Effector memory CD4-positive, alpha-beta T cell (primary cell): ENCODE measurements at places on chromosomes 3 and 15.

- DNase-seq: no peak
Observed at GRCh38 chr3:46349484-46350261, 4.2 kb upstream of the CCR2 start.

DNA sequence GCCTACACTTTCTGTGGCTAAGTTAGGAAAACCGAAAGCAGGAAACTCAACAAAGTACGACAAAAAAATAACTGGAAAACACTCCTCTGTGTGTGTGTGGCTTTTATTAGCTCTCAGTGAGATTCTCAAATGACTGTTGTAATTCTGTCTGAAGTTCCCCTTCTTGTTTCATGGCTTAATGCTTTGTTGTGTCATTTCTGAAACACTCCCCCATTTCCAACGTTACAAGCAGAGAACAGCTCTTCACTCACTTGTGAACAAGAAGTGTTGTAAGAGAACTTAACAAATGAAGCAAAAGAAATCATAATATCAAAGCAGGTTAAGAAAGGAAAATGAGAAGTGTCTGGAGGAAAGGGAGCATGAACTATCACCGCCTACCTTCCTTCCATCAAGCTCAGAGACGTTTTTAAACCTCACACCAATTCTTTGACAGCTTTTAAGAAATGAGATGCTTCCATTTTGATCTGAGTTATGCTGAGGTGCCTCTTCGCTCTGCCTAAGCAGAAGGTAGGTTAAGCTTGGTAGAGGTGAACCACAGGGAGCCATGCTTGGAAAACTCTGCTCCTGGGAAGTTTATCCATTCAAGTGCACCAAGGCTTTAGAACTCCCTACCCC lies 12.4 kb upstream of the SEC62 start:
- DNase-seq: no peak

DNA sequence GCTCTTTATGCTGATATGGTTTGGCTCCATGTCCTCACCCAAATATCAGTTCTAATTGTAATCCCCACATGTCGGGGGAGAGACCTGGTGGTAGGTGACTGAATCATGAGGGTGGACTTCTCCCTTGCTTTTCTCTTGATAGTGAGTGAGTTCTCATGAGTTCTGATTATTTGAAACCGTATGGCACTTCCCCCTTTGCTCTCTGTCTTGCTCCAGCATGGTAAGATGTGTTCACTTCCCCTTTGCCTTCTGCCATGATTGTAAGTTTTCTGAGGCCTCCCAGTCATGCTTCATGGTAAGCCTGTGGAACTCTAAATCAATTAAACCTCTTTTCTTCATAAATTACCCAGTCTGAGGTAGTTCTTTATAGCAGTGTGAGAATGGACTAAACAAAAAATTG lies 107.6 kb downstream of the IMPG2 start:
- no peak for DNase-seq

DNA sequence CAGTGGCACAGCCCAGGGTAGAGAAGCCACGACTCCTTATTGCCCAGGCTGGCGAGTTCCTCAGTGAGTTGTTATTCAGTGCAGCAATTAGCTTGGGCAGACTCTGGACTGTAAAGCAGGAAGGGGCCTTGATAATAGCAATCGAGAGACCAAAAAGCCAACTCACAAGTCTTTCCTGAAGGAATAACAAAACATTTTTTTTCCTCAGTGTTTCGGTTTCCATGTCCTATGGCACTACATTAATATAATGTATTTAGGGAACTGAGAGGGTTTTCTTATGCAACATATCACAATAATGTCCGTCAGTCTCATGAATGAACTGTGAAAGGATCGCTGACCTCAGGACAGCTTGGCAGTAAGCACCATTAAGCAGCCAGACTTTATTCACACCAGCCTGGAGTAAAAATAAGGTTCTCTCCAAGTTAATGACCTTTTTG lies 248.9 kb upstream of the TBL1XR1 start:
- DNase-seq: no peak

GRCh38 chr3:3447641-3448040 lies 268.1 kb upstream of the CRBN start:
- DNase-seq: no peak

DNA sequence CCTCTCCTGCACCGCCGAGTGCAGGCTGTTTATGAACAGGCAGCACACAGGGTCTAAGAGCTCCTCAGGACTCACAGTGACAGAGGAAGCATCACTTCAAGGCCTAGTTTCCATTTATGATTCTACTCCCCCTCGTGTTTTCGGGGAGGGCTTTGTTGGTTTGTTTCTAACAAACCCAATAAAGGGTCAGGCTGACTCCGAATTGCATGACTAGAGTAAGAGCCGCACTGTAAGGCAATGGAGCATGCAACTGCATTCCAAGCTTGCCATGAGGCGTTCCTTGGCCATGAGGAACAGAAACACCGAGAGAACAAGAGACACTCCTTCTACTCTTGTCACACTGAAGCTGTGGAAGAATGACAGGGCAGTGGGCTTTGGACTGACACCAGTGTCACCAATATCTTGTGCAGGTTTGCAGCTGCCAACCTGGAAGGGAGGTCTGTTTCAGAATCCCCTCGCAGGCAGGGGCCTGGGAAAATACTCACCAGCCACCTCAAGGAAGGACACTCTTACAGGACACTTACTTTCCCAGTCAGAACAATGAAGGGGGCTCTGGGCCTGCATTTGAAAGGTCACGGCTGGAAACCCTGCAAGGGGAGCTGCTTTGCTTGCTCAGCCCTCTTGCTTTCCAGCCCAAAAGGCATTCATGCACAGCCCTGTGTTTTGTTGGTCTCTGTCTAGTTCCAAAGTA lies 96.8 kb downstream of the ADAMTS17 start:
- DNase-seq: no peak

- no peak for DNase-seq
Observed at GRCh38 chr3:99541181-99541580, 97.2 kb upstream of the COL8A1 start.

DNA sequence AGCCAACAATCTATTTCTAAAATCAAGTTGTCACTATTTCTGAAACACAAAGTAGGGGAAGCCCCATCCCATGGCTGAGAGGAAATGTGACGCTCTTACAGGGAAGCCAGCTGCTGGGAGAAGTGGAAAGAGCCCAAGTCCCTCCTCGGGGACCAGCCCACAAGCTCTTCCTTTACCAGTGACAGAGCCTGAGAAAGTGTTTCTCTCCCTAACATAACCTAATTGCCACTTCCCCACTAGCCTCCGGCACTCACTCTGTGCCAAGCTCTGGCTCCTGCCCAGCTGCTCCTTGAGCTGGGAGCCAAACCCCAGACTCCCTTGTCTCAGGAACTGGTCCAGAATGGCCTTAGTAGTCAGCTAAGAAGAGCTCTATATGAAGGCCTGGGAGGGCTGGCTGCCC lies 42.9 kb downstream of the TNFAIP8L3 start:
- no peak for DNase-seq

- no peak for DNase-seq
Observed at GRCh38 chr3:186330772-186331460, 31.1 kb downstream of the DGKG start.

DNA sequence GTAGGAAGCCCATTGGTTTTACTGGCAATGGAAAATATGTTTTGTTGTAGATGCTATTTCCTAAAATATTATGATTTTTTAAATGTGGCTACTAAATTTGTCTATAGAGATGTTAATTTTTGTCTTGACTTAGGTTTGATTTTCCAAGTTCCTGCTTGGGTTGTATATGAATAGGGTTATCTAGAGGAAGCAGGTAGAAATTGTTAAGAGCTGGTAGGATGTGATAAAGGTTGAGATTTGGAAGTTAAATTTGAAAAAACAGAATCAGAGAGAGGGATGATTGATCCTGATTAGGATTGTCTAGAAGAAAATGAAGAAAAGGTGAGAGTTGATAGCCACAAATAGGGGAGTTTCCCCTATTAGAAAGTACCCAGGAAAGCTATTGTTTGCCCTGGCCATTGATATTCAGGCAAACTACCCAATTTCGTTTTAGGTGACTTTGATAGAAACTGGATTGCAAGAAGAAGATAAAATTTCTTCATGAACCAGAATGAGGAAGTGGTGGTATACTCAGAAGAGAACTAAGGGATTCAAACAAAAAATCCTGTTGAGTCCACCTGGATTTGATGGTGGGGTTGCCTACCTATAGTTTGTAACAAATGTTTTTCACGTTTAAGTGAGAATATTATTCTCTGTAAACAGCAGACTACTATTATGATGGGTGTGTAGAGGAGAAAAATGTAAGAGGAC lies 91.2 kb upstream of the PHLDB2 start:
- DNase-seq: no peak

- DNase-seq: no peak
Observed at GRCh38 chr3:173770011-173770410, 372.5 kb downstream of the NLGN1 start.

- no peak for DNase-seq
Observed at GRCh38 chr3:149487598-149488197, 13.2 kb downstream of the TM4SF4 start.

DNA sequence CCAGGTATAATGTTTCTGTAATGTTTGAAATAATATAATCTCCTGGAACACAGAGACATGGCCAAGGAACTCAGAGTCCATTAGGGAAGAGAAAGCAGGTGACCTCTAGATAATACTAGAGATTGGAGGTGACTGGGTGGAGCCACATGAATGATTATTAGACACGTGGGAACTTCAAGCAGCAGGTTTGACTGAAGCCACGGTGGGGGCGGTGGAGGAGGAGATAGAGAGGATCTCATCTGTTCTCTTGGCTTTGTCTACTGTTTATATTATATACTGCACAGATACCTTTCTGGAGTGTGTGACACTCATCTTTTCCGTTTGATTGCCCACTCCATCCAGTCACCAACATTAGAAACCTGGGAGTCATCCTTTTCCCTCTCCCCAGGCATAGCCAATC lies 33.7 kb downstream of the KIF7 start:
- DNase-seq: no peak

GRCh38 chr15:46714950-46715349 lies 1002.4 kb upstream of the SEMA6D start:
- no peak for DNase-seq

DNA sequence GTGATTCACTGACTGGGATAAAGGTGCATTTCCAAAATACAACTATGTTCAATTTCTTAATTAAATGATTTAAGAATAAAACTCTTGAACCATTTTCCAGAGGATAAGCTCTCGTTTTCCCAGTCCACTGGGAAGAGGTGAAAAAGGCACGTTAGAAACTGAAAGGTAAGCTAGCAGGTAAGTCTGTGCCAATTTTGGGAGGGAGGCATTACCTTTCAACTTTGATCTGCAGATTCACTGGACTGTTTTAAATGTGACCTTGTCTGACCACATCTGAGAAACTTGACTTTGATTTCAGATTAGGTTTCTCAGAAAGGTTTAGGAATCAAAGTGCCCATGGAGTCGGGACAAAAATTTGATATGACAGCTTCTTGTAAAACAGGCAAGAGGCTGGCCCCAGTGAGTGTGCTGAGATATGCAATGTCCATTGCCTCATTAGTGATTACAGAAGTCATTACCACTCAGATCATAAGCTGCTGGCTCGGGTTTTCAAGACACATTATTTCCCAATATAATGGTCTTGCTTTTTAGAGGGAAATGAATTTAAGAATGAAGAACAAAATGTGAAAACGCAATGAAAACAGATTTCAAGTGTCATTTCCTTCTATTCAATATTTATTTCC lies 118.8 kb downstream of the ADAMTS9 start:
- no peak for DNase-seq

DNA sequence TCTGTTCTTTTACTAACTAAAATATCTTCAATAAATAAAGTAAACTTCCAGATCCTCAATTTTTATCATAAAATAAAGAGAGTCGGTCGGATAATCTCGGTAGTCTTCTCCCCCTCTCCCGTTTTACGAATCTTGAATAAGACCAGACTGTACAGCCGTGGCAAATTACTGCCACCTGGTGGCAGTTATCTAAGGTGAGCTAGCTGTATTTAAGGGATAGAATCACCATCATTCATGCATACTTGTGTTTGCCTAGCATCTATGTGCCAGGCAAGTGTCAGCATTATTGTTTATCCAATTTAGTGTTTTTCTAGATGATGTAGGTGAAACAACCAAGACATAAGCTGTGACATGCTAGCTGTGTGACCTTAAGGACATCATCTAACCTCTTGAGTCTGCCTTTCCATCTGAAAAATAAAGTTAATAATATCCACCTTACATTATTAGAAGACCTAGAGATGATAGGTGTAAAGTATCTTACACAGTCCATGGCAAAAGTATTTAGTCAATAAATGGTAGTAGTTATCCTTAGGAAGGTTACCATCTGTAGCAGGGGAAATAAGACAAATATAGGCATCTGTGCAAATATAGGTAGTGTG lies 21.3 kb downstream of the DUT start:
- no peak for DNase-seq

- no peak for DNase-seq
Observed at GRCh38 chr15:62742409-62743171, 300.0 kb upstream of the TPM1 start.

DNA sequence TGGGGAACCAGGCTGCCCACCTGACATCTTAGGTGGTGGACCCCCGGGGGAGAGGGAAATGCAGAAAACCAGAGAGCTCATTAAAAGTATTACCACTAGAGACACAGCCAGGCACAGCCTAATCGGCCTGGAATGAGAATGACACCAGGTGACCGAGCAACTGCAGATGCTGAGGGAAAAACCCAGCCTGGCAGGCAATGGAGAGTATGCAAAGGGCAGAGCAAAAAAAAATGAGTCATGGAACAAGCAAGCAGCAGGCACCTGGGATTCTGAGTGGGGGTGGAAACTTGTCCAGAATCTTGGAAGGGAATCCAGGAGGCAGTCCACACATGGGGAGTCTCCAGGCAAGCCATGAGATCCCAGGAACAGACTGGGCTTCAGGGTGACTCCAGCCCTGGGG lies 183.7 kb upstream of the LRRN1 start:
- no peak for DNase-seq

DNA sequence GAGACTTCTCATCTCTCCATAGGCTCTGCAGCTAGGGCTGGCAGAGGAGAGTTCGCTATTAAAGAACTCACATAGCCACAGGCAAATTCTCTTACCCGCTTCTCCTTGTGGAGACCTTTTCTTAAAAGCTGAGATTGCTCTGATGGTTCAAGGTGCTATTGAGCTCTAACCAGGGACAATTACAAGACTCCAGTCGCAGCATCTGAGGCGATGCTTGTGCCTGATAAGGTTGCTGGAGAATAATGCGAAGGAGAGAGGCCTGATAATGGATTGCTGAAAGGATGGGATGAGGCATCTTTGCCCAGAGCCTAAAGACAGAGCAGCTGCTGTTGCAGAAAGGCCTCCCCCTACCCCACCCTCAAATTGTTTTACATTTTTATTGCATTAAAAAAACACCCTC lies 244.5 kb upstream of the SOX14 start:
- no peak for DNase-seq

- no peak for DNase-seq
Observed at GRCh38 chr3:146529021-146529420, 15.4 kb downstream of the PLSCR1 start.

- DNase-seq: no peak
Observed at GRCh38 chr15:61890106-61890505, 170.1 kb downstream of the VPS13C start.

DNA sequence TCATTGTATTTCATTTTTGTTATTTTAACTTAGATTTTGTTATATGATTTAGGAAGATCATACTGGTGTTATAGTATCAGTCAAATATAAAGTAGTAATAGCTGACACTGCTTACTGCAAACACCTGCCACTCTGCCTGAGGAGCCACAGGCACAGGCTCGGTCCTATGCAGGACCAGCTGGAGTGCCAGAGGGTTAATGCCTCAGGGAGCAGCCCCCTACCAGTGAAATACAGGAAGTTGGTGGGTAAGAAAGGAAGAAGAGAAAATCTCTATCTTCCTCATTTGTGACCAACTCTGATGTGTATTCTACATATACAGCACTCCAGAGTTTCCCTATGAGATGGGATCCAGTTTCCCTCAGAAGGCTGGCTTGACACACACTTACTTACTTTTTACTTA lies 593.3 kb downstream of the UNC13C start:
- no peak for DNase-seq
